ENCODE measurements at places on chromosomes 3 and 15.
A peak's percentile ranks its signal among the peaks of the same experiment; 100 is the strongest.

- DNase-seq = no peak
Measured at GRCh38 chr3:129577366-129577765, 29.1 kb downstream of the PLXND1 start.

GRCh38 chr15:85874236-85874635, 79.5 kb upstream of the KLHL25 start:
- no peak for DNase-seq

DNA sequence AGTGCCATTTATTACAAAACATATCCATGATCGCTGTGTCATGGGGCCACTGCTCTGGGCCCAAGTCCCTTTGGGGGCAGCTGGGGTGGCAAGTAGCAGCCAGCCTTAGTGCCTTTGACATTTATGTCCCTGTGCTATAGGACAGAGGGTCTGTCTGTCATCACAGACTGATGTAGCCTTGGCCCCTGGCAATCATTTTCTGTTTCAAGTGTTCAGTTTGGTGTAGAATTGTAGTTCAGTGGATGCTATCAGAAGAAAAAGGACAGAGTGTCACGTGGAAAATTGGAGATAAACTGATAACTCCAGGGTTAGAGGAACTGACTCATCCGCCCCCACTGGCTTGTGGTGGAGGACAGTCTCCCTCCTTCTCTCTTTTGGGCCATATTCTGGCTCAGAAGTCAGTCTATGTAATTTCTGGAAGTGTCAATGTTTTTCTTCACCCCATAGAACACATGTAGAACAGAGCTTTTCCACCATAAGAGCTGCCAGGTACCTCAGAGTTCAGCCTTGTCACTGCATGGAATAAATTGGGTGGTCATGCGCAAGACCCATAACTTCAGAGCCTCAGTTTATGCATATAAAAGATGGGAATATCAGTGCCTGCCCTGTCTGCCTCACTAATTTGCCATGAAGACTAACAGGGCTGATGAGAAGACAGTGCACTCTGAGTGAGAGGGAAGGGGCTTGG, 4.5 kb upstream of the MRPS22 start:
- DNase-seq = no peak

- peak; percentile 15 for DNase-seq
Measured at GRCh38 chr3:160564949-160565441, 376 bp downstream of the KPNA4 start.

- DNase-seq = no peak
Measured at GRCh38 chr3:138124188-138124587, 8.0 kb downstream of the A4GNT start.

DNA sequence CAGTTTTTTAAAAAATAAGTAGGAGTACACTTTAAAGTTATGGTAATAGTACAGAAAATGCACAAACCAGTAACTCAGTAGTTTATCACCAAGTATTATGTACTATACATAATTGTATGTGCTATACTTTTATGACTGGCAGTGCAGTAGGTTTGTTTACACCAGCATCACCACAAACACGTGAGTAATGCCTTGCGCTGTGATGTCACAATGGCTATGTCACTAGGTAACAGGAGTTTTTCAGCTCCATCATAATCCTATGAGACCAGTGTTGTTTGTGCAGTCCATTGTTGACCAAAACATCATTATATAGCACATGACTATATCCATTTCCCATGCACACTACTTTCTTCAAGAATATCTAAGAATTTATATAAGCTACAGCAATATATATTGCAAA, 68.4 kb upstream of the TSPAN3 start:
- DNase-seq = no peak

DNA sequence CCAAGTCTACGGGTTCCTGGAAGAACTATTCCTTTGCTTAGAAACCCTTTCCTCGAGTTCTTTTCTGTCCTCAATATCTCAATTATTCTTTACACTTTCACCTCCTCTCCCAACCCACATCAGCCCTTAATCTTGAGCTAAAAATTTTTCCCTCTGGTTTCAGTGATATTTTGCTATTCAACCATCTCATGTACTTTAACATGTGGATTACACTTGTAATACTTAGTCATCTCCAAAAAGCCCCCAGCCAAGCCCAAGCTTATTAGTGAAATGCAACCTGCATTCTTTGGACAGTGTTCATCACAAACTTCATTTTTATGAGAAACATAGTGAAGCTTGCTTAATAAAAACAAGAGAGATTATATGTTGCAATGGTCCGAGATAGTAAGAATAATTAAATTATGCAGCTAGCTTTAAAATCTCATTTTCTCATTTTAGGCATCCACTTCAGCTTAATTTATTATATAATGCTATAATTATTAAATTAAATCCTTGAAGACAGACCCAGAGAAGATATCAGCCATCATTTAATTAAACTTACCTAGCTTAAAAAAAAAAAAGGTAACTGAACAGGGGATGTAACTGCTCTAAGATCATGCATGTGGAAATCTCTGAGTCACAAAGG, 534.5 kb upstream of the TBL1XR1 start:
- DNase-seq = no peak

DNA sequence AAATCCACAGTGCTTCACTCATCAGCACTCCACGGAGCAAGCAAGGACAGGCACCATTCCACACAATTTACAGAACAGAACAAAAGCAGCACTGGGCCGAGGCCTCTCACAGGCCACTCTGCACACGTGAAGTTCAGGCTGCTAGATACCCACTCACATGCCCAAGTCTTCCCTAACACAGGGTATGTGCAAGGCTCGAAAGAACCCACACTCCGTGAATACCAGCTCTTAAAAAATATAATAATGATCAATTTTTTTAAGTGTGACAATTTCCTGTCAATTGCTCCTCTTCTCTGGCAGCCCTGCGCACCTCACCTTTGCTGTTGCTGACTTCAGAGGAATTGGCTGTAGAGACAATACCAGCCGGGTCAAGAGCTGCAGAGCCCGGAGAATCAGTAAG, 19.0 kb downstream of the XPC start:
- DNase-seq = no peak

DNA sequence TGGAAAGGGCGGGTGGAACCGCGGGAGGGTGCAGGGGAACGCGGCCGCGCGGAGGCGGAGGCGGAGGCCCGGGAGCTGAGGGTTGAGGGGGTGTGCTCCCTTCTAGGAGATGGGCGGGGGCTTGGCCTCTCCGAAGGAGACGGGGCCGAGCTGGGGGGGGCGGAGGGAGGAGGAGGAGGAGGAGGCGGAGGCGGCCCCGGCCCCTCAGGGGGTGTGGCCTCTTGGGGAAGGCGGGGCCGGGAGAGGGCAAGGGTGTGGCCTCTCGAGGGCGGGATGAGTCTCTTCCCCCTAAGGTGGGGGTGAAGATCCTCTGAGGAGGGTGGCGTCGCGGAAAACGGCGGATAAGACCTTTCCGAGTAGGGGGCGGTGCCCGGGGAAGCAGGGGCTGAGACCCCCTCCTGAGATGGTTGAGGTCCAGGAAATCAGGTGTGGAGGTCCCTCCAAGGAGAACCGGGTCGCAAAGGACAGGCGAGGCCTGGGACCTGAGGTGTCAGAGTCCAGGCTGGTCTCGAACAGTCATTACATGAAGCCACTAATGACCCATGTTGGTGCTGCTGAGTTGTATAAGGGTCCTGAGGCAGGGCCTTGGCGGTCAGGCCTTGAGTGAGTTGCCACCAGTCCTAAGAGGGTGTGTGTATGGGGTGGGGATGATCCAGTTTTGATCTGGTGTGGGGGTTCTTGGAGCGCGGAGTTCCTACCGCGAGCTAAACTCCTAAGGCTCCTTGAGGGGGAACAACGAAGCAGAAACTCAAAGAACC, 759 bp downstream of the WDR6 start:
- peak; percentile 77 for DNase-seq

GRCh38 chr15:66826507-66826906, 124.5 kb downstream of the SMAD6 start:
- DNase-seq = no peak

DNA sequence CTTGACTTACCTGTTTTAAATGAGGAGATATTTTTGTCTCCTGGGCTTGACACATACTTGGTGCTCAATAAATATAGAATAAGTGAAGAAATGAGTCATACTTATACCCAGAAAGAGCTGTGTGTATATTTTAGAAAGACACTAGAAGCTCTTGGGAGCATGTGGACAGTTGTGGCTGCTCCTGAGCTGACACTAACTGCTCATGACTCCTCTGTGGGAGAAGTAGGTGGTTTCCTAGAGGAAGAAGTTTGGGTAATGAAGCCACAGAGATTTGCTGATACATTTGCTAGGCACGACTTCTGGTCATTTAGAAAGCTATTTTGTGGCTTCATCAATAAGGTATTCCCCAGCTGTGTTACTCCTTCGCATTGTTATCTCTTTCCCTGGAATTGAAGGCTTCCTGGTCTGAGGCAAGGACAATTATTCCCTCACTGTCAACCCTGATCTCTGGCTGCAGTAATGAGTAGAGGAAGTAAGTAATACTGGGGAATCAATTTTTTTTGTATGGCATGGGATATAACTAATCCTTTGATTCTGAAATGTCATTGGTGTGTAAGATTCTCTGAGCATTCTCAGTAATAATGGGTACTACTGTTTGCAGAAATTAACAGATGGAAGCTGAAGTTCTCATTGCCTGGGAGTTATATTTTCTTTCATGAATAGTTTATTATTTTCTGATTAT, 79.6 kb upstream of the DCBLD2 start:
- DNase-seq = no peak

- no peak for DNase-seq
Measured at GRCh38 chr3:157093096-157093495, 66.9 kb downstream of the CCNL1 start.
